ENCODE measurements at places on chromosomes 5 and 9. TPM values are rescaled to one million over a fixed set of nuclear protein-coding genes. Genes with fewer than 3 reads are reported as not detected.
A peak's percentile ranks its signal among the peaks of the same experiment; 100 is the strongest.

RFK gene
- 17.4 TPM for total RNA-seq

SEMA5A gene
- total RNA-seq: 23.3 TPM

SHISAL2B gene
- total RNA-seq: not detected

CBY3 gene
- total RNA-seq: not detected

LRRTM2 gene
- 0.14 TPM for total RNA-seq

- no peak for DNase-seq
Measured at GRCh38 chr9:80797831-80798688, 891.3 kb downstream of the TLE1 start.

DNA sequence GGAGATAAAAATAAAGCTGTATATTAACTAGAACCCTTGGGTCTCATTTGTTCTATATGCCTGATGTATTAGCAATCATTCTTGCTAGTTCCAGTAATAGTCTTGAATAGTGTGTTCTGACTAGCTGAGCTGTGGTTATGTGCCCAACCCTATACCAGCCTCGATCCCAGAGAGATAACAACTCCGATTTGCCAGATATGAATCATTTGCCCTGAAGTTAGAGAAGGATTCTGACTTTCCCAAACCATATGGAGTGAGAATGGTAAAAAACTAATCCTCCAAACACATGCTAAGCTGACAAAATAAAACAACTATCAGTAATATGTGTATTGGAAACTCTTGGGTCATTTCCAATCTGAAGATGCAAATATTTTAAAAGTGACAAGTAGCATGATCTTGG, 64.8 kb downstream of the ALDH1A1 start:
- no peak for DNase-seq

GRCh38 chr5:34599471-34600117, 56.5 kb upstream of the RAI14 start:
- no peak for DNase-seq

- no peak for DNase-seq
Measured at GRCh38 chr9:304519-305185, 90.0 kb downstream of the DOCK8 start.

DNA sequence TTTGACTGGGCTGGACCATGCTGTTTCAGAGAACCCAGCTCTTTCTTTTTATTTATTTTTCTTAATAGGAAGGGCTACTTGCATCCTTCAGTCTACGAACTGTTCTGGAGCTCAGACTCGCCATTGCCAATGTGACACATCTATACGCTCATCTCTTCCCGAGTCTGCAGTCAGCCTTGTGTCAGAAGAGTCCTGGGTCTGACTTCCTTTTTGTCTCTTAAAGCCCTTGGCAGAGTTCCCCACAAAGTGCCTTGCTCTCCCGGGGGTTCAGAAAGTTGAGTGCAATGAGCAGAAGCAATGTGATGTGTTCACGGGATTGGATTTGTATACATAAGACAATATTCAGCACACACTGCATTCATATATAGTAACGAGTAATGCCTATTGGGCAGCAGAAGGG, 140.4 kb downstream of the ATPSCKMT start:
- DNase-seq: no peak

GRCh38 chr9:136544548-136544963, 1.3 kb downstream of the NOTCH1 start:
- DNase-seq: peak; percentile 95

GRCh38 chr5:74303578-74303977, 336.9 kb downstream of the ENC1 start:
- no peak for DNase-seq

DNA sequence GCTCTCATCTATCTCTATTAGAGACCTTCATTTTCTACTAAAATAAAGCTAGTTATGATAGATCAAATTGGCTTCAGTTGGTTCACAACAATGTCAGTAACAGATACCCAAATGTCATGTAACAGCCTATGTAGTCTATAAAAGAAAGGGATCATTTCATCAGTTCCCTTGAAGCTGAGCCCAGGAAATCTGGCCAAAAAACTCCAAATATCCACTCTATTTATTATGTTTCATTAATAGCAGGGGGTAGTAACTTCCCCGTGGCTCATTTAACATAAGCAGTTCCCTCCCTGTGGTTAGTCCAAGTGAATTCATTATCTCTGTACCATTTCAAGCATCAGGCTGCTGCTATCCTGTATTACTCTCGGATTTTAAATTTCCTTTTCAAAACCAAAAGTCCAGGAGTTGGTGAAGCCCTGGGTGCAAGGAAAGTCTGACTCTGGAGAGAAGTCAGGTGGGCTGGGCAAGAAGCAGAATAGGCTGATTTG, 66.0 kb downstream of the SH3PXD2B start:
- DNase-seq: no peak

GRCh38 chr5:17282283-17283120, 65.1 kb downstream of the BASP1 start:
- peak; percentile 82 for DNase-seq

DNA sequence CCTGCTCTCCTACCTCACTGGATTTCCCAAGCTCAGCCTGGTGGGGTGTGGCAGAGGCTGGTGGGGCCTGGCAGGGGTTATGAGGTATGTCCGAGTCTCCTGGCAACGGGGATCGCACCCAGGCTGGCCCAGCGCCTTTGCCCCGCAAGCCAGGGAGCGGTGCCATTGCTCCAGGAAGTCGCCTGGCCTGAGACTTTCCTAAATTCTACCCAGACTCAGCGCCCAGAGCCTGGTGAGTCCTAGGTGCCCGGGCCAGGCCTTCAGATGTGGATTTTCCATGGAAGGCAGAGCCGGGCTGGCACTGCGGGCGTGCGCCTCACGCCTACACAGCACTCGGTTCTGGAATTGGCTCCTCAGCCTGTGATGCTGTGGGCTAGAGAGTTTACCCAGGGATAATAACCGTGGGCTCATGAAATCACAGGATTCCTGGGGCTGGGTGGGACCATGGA, 155.4 kb upstream of the COL5A1 start:
- DNase-seq: peak; percentile 40

- DNase-seq: no peak
Measured at GRCh38 chr5:2608391-2608790, 143.1 kb downstream of the IRX2 start.

- no peak for DNase-seq
Measured at GRCh38 chr5:141411575-141411974, 1.2 kb upstream of the PCDHGA10 start.

DNA sequence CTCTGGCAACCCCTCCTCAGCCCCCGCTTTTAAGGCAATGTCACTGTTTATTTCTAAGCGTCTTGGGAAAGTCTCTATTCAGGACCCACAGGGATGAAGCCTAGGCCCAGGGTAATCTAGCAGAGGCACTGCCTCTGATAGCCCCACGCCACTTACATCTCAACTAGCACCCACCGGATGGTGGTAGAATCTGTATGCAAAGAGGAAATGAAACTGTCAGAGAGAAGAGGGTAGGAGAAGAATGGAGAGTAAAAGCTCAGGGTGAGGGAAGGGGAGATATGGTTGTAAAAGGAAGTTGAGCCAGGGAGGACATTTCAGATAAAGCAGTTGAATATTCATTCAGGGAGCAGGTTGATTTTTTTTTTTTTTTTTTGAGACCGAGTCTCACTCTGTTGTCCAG, 3.0 kb downstream of the FRRS1L start:
- DNase-seq: no peak
